NCI-H774 (cell line): ENCODE measurements at places on chromosomes 7 and 10.

GRCh38 chr10:5613481-5614154 is 52.8 kb downstream of the ASB13 start:
- no peak for DNase-seq

DNA sequence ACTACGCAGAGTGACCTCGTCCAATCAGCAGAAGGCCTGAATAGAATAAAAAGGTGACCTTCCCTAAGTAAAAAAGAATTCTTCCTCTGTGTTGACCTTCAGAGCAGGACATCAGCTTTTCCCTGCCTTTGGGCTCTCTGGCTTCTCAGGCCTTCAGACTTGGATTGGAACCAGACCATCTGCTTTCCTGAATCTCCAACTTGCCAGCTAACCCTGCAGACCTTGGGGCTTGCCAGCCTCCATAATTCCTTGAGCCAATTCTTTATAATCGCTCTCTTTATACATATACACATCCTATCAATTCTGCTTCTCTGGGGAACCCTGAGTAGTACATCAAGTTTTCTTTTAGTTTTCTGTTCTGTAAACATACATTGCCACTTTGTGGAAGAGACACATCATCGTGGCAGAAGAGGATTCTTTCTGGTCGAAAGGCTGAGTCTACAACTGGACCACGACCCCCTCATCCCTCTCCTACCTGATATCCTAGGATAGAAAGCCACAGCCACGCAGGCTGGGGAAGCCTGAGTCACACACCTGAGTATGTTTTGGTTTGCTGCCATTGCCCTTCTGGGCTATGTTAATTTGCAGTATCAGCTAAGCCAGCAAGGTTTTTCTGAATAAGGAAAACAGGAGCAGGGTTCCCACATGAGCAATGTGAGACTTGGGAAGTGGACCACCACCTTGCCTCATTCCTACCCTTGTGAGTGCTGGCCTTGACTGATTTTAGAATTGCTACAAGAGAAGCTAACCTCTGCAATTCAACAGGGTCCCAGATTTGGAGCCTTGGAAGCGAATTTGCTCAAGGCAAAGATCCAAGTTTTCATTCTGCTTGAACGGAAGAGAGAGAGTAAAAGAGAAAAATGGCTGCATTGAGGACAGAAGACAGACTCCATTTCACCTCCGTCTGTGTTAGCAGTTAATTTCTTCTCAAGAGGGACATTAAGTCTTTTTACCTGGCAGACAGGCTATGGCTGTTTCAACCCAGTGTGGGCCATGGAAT is 445.2 kb upstream of the FZD8 start:
- no peak for DNase-seq

DNA sequence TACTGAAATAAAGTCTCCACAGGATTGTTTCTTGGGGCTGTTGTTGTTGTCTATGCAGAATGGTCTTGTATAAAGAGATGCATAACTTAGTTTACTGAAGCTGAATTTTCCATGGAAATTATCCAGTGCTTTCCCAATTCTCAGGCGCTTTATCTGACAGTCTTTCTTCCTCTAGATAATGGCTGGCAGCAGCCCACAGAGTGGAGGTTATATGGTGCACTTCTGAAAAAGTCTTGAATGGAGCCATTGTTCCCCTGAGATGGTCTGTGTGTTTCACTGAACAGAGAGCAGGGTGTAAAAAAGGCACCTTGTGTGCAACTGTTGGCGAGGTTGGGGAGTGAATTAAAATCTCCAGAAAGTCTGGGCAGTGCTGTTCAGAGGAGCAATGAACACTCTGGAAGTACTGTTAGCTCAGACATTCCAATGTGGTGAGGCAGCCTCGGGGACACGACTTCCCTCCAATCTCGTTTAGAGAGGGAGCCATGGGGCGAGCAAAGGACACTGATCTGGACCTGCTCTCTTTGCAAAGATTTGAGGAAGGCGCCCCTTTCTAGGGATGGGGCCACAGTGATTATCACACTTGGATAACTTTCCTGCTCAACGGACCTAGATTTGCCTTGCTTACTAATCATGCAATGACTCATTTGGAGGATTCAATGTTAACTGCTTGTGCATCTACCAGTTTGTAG is 2.0 kb upstream of the PLCE1 start:
- DNase-seq, result no peak

GRCh38 chr10:93199191-93199751 is 125.6 kb downstream of the CYP26A1 start:
- DNase-seq, result no peak

GRCh38 chr10:95693071-95693667 is 558 bp downstream of the TCTN3 start:
- DNase-seq, result no peak

GRCh38 chr7:74657692-74658177 is at the start of gene GTF2I:
Gene GTF2I (plus strand): TSS chr7:74657718. CDS start chr7:74689129, 31,411 bp downstream.
- no peak for DNase-seq

GRCh38 chr7:13948019-13948801 is 41.3 kb downstream of the ETV1 start:
- DNase-seq, result peak; percentile 20

GRCh38 chr7:20458521-20458920 is 127.8 kb downstream of the ITGB8 start:
- DNase-seq, result no peak

DNA sequence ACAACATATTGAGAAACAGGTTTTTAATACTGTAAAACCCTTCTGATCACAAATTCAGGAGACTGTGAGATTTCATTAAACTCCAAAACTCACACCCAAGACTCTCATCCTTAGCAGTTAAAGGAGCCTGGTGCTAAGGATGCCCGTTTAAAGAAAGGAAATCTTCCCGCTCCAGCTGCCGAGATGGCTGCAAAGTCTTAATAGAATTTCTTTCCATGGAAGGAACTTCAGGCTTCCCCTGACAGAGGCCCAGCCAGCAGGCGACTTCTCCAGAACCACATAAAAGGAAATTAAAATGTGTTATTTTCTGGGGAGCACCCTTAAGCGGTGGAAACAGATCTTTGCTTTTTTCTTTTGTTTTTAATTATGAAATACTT is 104.7 kb upstream of the CHST15 start:
- no peak for DNase-seq

DNA sequence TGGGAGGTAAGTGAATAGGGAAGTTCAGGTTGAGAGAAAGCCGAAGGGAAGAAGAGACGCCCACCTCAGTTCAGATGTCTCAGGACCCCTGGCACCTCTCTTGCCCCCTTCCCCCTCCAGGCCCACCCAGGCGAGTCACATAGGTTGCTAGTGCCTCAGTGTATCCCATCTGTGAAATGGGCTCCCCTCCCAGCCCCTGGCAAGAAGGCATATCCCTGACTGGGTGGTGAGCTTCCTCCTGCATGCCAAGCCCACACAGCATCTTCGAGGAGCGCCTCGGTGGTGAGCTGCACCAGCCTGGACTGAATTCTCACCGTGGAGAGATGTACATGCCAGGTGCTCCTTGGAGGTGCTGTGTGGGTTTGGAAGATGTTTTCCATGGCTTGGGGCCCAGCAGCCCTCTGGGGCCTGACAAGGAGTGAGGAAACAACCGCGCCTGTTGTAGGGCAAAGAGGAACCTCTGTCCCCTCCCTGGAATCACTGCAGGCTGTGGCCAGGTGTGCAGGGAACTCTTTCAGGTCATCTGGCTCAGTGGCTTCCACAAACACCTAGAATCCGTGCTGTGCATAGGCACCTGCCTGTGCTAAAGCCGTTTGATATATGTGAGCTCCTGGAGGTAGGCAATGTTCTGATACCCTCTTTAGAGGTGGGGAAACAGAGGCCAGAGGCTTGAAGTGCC is 45.1 kb downstream of the UNC5B start:
- no peak for DNase-seq

GRCh38 chr10:72462261-72462660 is 107.5 kb upstream of the DNAJB12 start:
- no peak for DNase-seq

DNA sequence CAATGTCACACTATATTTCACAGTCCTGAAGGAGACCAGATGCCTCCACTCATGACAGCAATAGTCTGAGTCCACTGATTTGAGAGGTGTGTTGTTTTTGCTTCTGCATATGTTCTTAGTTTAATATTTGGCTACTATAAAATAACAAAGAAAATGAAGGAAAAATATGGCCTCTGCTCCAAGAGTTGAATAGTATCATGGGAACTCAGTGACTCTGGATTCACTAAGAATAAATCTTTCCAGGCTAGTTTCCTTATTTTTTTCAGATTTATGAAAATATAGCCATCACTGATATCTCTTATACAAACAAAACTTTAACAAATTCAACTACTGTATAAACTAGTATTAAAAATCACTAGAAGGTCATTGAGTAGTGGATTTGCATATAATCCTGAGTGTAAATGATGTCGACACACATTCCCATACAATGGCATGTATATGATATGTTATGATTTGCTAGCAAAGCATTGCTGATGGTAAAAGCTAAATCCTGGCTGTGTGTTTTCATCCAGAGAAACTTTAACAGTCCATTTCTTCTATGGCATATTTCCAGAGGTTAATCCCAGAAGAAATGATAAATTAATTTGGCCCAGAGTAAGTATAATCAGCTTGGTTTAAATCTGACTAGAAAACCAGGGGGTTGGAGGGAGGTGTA is 66.0 kb upstream of the VIPR2 start:
- DNase-seq, result no peak

- no peak for DNase-seq
Measured at GRCh38 chr10:91798649-91799611, 704 bp downstream of the TNKS2 start.

DNA sequence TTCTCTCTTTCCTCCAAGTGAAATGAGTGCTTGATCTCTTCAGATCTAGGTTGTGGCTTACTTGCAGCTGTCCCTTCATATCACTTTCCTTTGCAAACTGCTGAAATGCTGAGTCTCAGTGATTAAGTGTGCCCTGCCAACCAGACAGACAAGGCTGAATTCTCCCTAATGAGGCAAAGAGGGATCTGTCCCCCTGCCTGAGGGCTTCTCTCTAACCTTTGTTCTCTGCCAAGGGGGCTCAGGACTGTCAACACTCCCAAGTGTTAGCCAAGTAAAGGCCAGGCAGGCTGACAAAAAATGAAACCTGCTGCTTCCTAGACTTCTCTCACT is at the start of gene MSS51:
Gene MSS51, minus strand, starts transcription at position 24 of the 330 bp plus-strand sequence. CDS start 5,277 bp downstream, outside the sequence.
- DNase-seq, result no peak

DNA sequence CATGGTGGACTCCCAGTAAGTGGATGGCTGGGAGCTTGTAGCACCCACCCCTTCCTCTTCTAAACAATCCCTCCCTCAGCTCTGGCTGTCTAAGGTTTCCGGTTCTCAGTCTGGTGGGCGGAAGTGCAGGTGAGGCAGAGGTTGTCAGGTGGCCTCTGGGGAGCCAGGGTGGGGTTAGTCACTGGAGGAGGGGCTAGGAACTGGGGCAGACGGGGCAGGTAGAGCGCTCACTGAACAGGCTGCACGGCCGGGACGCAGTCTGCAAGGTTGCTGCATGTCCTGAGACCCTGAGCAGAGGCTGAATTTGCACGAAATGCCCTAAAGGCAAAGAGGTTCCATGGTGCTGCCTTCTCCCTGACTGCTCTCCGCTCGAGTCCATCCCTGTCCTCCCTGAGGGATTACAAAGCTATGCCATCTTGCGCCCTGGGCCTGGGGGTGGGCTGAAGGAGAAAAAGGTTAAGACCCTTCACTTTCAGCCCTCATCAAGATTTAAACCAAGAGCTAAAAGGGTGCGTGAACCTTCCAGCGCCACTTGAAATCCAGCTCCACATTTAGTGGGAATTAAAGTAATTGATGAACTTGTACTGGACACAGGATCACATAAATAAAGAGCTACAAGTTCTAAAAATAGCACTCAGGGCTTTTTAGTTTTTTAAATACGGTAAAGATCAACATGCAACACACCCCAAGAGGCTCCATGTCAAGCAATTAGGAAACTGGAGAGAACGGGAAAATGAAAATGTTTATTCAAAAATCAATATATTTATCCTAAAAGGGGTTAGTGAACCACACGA is 62.3 kb upstream of the CTBP2 start:
- no peak for DNase-seq

DNA sequence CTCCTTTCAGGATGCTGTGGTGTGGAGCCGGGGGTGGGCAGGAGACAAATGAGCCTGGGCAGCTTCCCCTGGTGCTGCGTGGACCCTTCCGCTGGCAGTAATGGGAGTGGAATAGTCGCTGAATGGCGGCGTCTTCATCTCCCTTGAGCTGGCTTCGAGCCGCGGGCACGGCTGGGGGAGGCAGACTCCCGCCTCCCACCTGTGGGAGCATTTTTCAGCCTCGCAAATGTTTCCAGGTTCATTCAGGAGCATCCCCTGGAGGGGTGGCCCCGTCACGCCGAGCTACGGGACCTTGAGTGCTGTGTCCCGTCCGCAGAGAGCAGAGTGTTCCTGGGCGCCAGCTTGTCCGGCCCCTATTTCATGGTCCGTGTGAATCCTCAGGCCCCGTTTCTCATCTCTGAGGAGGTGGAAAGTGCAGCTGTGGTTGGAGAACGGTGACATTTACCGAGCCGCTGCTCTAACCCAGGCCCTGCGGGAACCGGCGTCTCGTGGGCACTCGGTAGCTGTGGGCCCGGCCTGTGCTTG is 18.1 kb downstream of the FAM20C start:
- DNase-seq, result no peak

DNA sequence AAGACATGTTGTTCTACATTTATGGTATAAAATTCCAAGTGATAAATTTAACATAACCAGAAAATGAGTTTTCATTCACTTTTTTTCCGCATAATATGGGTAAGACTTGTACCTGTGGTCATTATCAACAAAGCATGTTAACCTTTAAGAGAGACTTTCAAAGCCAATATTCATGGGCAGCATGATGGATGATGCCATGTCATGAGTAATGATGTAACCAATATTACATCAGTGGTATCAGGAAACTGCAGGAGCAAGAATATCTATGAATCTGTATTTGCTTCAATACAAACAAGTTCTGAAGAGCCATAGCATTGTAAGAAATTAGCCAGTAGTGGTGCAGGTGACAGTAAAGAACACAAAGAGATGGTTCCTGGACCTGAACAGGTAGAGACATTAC is 126.9 kb downstream of the C1GALT1 start:
- DNase-seq, result no peak

DNA sequence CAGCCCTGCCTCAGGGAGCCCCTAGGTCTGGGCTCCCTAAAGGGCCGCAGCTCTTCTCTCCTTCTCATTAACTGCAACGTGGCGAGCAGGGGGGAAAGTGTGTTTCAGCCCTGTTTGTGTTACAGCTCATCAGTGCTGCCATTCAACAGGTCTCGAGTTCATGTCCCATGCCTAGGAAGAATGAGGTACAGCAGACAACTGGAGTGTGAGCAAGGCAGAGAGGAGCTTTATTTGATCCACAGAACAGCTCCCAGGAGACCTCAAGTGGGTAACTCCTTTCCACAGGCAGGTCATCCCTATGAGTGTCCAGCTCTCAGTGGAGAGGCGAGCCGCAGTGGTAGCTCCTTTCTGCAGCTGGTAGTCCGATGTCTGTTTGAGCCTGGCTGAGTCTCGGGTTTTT is 313.1 kb downstream of the AUTS2 start:
- no peak for DNase-seq

- DNase-seq, result no peak
Measured at GRCh38 chr7:71740174-71740560, 608.2 kb downstream of the GALNT17 start.

- DNase-seq, result no peak
Measured at GRCh38 chr10:13560597-13560996, 26.2 kb upstream of the PRPF18 start.

DNA sequence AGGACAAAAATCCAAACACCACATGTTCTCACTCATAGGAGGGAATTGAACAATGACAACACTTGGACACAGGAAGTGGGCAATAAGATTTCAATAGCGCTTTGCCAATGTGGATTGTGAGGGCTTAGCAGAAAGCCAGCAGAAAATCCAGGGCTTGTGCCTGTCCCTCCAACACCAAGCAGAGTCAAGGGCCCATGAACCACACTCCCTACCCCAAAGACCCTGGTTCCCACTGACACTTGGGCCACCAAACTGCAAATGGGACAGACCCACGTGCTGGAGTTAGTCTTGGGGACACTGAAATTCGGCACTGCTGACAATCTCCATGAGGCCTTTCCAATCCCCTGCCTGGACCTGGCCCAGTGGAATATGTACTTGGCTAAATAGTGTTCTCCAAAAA is 67.0 kb downstream of the GRID1 start:
- DNase-seq, result no peak
